Right renal pelvis (tissue), 4 donors: ENCODE measurements at places on chromosomes 12 and 14. TPM values are rescaled to one million over a fixed set of nuclear protein-coding genes. Genes with fewer than 3 reads are reported as not detected.

Gene TAS2R10
- 1.2 TPM for polyA plus RNA-seq

Gene SETD1B
- 17.3 TPM for polyA plus RNA-seq

Gene FZD10
- polyA plus RNA-seq: 3.5 TPM

Gene AHNAK2
- polyA plus RNA-seq: 1.3 TPM

Gene TARBP2
- 44.9 TPM for polyA plus RNA-seq
